ENCODE measurements at places on chromosomes 4 and X.

DNA sequence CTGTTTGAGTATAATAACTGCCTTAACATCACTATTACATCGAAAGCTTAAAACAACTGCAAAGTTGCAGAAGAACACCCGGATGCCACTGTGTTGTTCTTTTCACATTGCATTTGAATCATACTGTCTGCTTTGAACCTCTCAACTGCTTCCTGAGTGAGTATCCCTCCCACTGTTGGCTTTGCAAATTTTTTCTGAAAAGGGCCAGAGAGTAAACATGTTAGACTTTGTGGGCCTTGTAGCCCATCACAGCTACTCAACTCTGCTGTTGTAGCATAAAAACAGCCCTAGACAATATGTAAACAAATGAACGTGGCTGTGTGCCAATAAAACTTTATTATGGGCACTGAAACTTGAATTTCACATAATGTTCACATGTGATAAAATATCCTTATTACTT lies 76.1 kb downstream of the NSG1 start:
- H3K27me3 ChIP-seq = no peaks in the 10 kb centered on the region
- no peak for DNase-seq
- H3K27ac ChIP-seq = no peak overlapping the region
- peaks cover 46% of the 10 kb centered on the region for H3K36me3 ChIP-seq

DNA sequence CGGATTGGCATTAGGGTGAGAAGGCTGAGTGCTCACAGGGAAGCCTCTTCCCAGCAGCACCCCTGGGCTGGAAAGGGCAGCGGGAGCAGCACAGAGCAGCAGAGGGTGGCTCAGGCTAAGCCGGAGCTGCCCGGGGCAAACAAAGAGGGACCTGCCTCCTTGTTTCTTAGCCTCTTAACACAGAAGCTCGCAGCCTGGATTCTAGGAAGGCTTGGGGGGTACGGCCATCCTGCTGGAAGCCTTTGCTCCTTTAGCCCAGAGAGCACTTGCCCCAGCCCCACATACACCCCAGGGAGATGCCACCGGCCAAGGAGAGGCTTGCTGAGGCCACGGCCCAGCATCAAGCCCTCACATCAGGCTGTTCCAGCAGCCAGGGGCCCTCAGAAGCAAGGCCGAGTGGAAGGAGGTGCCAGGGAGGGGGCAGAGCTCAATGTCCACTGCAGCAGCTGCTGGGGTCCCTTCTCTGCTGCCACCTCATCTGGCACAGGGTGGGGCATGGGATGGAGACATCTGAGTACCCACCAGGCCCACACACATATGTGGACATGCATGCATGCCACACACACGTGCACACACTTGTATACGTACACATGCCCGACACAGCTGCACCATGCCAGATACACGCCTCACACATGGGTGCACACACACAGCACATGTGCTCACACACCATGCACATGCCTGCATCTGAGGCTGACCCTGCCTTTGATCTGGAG lies 20.3 kb upstream of the SPON2 start:
- H3K27ac ChIP-seq = peak overlapping the region; percentile 95
- peaks cover 1% of the 10 kb centered on the region for H3K27me3 ChIP-seq
- peaks cover 45% of the 10 kb centered on the region for H3K4me1 ChIP-seq
- H3K36me3 ChIP-seq = no peaks in the 10 kb centered on the region

GRCh38 chr4:85803856-85804255 lies 328.9 kb downstream of the ARHGAP24 start:
- H3K27me3 ChIP-seq = no peaks in the 10 kb centered on the region
- H3K4me1 ChIP-seq = peaks cover 31% of the 10 kb centered on the region
- H3K27ac ChIP-seq = no peak overlapping the region
- peaks cover 5% of the 10 kb centered on the region for H3K36me3 ChIP-seq

- peak overlapping the region; percentile 55 for H3K27ac ChIP-seq
- H3K27me3 ChIP-seq = peaks cover 2% of the 10 kb centered on the region
Observed at GRCh38 chr4:169062897-169063244, 52.8 kb upstream of the CBR4 start.

GRCh38 chrX:12949205-12949926 lies 25.5 kb upstream of the TMSB4X start:
- peak; percentile 75 for DNase-seq
- H3K4me3 ChIP-seq = peak overlapping the region; percentile 71
- H3K27me3 ChIP-seq = no peaks in the 10 kb centered on the region

GRCh38 chr4:21768349-21769310 lies 179.9 kb downstream of the KCNIP4 start:
- peak; percentile 45 for DNase-seq
- H3K27ac ChIP-seq = no peak overlapping the region
- H3K27me3 ChIP-seq = peaks cover 10% of the 10 kb centered on the region
- H3K36me3 ChIP-seq = no peaks in the 10 kb centered on the region
